SK-N-DZ (cell line): ENCODE measurements at places on chromosomes 7 and 10.

DNA sequence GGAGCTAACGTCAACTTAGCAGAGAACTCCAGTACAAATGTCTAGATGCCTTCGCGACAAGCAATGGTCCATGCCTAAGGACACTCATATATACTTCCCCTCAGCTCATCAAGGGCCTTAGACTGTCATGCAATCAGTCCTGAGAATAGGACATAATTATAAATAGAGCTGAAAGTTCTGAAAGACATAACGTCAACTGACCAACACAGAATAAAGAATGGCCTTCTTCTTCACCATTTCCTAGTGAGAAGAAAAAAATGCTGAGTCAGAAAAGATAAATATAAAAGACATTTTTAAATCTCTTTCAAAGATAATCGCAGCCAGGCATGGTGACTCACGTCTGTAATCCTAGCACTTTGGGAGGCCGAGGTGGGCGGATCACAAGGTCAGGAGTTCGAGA lies 83.2 kb downstream of the ARMH3 start:
- DNase-seq = no peak

DNA sequence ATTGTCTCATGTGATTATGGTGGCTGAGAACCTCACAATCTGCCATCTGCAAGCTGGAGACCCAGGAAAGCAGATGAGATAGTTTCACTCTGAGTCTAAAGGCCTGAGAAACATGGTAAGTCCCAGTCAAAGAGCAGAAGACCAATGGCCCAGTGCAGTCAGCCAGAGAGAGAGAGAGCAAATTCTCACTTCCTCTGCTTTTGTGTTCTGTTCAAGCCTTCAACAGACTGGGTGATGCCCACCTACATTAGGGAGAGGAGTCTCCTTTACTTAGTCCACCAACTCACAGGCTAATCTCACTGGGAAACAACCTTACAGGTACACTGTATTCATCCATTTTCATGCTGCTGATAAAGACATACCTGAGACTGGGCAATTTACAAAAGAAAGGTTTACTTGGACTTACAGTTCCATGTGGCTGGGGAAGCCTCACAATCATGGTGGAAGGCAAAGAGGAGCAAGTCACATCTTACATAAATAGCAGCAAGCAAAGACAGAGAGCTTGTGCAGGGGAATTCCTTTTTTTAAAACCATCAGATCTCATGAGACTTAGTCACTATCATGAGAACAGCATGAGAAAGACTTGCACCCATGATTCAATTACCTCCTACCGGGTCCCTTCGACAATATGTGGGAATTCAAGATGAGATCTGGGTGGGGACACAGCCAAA lies 4.7 kb upstream of the FRMPD2 start:
- DNase-seq = no peak

GRCh38 chr7:137235434-137235833 lies 108.1 kb downstream of the PTN start:
- DNase-seq = no peak

DNA sequence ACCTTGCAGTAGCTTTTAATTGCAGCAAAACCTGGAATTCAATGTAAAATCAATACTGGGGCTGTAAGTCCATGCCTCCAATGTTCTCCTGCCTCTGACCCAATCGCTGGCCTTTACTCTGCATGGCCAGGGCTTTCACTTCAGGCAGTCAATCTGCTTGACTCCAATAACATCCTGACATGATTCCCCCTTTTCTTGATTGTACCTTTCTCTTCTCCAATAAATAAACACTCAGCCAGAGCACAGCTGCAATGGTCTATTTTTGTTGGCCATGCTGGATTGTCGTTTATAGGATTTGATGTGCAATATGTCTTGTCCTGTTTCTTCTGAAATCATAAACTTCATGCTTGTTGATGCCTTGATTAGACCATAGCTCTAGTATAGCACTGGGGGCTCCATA lies 97.8 kb upstream of the COL1A2 start:
- DNase-seq = no peak

DNA sequence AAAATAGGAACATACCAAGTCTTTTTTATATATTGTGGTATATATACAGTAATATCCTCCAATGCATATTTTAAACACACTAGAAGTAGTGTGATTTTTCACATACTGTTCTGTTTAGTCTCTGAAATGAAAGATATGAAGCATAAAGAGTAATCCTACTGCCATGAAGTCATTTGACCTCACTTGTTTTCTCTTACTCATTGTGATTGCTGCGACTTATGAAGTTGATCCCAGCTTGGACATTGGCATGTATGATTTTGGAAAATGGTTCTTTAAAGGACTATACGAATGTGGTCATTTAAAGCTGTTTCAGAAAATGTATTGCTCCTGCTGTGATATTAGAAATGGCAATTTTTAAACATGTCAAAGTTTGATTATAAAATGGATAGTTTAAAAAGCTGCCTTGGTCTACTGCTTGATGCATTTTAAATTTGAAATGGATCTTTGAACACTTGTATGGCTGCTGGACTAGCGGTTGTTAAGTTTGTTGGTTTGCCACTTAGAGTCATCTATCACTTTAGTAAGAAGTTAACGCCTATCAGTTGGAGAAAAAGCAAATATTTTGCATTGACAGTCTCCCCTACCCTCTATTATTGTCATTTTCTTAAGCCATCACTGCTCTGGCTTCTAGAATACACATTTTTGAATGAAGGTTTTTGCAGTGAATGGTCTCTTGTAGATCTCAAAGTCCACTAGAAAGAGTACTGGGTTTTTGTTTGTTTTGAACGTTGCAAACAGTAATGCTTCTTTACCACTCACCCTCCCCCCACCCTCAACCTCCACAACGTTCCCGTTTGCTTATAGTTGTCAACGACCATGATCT lies 881 bp upstream of the PCGF5 start:
- DNase-seq = no peak

DNA sequence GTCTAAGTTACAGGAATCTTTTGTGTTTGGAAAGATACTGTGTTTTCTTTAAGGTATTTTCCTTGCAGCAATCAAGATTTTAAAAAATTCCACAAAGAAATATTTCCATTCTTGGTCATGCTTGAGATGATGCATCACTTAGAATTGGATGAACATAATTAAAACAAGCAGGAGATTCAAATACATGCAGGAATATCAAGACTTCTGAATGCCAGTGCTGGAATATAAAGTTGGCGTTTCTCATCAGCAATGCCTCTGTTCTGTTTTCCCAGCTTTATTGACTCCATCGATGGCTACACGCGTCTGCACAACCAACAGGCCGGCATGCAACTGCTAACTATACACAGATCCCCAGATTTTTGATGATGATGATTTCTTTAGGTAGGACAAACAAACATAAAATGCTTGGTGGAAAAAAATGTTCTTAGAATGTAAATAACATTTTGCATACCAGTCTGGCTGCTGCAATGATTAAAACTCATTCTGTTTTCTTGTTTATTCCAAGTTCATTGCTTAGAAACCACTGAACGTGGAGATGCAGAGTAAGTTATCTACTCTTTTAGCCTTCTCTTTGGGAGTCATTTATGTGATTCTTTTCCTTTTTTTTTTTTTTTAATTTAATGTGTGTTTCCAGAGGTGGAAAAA lies 91.3 kb upstream of the FAM171A1 start:
- DNase-seq = no peak

GRCh38 chr10:77604063-77604462 lies 33.5 kb downstream of the KCNMA1 start:
- no peak for DNase-seq

- DNase-seq = no peak
Observed at GRCh38 chr10:121099592-121099991, 248.4 kb downstream of the WDR11 start.

DNA sequence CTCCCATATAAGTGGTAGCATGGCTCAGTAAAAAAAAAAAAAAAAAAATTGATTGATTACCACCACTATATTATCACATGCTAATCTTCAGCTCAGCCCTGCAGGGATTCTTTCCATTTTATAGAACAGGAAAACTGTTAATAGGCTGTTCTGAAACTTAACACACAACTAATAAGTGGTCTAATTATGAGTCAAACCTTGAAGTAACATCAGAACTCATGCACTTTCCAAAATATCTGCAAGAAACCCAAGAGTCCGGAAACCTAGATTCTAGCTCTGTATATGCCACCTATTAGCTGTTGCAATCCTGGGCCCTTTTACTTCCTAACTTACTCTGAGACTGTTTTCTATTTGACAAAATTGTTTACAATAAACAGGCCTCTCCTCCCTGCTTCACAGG lies 23.9 kb downstream of the SEM1 start:
- no peak for DNase-seq

GRCh38 chr7:27971171-27971812 lies 209.3 kb downstream of the JAZF1 start:
- DNase-seq = no peak

- DNase-seq = no peak
Observed at GRCh38 chr7:71705901-71706596, 574.1 kb downstream of the GALNT17 start.

DNA sequence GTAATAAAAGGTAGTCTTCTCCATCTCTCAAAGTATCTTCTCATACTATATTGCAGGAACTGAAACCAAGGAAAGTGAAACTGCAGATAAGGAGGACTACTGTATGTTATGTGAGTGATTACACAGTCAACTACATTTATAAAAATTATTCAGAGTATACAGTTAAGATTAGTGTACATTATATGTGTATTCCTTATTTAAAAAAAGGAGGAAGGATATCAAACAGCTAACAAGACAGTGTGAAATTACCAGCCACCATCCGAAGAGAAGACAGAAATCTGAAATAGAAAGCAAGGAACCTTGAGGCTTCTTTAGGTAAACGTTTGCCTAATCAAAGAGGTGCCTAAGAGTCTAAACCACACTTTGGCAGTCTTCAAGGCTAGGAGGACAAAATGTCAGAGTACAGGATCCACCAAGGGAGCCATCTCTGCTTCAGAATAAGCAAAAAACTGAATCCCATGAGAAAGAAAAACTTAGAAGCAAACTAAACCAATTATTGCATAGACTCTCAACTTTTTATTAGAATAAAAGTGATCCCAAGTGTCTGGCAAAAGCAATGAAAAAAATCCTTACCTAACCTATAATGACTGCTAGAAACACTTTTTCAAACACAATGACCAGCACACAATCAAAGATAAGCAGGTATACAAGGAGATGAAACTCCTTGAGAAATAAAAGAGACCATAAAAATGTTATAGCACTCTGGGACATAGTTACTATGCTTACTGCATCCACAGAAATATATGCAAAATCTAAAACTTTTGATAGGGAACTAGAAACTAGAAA lies 6.4 kb downstream of the USP6NL start:
- DNase-seq = no peak

DNA sequence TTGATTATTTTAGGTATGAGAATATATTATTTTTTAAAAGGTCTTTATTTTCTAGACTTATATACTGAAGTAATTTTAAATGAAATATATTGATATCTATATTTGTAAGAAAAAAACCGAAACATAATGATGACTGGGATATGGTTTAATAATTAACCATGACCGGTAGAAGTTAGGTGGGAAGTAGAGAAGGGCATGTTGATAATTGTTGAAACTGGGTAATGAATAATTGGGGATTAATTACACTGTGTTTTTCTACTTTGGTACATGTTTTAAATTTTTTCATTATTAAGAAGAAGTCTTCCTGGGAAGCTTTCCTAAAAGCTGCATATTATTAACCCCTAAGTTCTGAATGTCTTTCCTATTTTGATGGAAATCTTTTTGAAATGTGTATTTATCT lies 16.3 kb downstream of the TSPAN12 start:
- DNase-seq = no peak

DNA sequence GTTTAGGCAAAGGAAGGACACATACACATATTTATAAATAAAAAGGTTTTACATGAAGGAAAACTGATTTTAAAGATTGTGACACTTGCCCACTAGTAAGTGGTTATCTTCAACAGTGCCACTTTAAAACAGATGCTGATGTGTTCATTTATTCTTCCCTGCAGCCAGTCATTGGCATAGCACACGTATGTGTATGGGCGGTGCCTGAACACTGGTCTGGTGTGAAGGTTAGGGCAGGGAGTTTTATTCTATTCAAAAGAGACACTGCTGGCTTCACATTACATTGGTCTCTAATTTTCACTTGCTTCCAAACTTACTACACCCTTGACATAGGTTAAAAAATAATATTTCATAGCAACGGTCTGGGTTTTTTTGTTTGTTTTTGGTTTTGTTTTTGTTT lies 57.9 kb downstream of the NOD1 start:
- DNase-seq = no peak

DNA sequence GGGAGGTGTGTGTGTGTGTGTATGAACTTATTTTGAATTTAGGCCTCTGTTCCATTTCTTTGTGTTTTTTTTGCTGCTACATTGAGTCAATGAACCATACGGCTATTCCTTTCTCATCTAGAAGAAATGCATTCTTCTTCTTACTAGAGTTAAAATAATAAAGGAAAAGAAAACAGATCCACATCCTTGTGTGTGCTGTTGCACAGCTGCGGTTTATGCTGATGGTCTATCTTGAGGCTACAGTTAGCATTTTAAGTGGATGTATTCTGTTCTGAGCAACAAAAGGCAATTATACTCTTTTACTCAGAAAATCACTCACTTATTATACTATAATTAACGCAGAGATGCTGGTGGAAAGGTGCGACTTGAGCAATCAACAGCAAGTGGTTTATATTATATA lies 615.0 kb upstream of the MBL2 start:
- no peak for DNase-seq

DNA sequence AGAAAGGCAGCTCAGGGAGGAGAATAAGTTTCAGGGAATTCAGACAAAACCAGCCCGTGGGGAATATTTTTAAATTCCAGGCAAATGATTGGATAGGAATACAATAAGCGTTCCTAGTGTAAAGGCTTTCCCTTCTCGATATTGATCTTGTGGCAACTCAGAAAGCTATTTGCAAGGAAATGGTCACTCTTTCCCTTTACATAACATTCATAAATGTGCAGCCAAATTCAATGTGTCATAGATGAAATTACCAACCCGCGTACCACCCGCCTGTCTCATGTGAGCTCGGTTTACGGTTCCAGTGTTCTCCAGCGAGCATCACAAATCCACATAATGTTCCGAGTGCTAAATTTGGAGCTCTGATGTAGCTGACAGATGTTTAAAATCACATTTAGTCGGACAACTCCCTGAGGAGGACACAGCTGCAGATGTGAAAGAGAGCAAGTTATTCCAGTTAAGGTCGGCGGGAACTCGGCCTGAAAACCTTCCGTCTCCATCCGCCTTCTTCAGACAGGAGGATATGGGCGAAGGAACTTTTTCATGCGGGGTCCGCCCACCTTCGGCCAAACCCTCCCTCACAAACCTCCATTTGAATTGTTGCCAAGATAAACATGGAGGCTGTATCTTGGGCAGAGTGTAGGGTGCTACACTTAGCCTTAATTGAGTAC lies 327.0 kb downstream of the RNLS start:
- no peak for DNase-seq

- DNase-seq = no peak
Observed at GRCh38 chr7:90706072-90706716, 110.1 kb downstream of the CDK14 start.
